ENCODE measurements at places on chromosomes 4 and X.

- no peak for DNase-seq
Observed at GRCh38 chr4:107876099-107876498, 51.4 kb downstream of the SGMS2 start.

GRCh38 chrX:136773648-136774047 lies 7.1 kb downstream of the ARHGEF6 start:
- DNase-seq: no peak

- DNase-seq: no peak
Observed at GRCh38 chr4:35300996-35301774, 943.1 kb downstream of the ARAP2 start.

DNA sequence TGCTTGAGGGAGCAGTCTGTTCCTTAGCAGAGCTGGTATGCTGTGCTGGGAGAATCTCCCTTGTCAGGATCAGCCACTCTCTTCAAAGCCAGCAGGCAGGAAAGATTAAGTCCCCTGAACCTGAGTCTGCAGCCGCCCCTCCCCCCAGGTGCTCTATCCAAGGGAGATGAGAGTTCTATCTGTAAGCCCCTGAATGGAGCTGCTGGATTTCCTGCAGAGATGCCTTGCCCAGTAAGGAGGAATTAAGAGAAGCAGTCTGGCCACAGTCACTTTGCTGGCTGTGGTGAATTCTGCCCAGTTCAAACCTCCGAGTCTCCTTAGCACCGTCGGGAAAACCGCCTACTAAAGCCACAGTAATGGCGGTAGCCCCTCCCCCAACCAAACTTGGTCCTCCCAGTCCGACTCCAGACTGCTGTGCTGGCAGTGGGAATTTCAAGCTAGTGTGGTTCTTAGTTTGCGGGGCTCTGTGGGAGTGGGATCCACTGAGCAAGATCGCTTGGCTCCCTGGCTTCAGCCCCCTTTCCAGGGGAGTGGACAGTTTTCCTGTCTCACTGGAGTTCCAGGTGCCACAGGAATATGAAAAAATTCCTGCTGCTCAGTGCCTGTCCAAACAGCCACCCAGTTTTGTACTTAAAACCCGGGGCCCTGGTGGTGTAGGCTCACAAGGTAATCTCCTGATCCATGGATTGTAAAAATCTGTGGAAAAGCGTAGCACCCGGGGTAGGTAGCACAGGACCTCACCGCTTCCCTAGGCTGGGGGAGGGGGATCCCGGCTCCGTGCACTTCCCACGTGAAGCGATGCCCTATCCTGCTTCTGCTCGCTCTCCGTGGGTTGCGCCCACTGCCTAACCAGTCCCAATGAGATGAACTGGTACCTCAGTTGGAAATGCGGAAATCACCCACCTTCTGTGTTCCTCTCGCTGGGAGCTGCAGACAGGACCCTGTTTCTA lies 38.0 kb downstream of the RAB28 start:
- no peak for DNase-seq

DNA sequence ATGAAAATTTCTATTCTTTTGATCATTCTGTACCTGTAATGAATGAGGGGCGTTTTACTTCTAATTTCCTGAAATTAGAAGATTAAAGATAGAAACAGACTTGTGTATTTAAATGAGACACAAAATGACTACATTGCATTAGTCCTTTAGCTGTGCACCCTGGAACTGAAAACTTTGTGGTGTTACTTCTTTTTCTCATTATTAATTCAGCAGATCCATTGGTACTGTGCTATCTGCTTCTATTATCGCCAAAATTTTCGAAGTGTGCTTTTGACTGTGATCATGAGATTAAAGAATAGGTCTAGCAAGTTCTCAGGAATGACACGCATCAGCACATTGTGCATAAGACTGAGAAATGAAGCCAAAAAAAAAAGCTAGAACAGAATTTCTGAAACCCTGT lies 1938.9 kb upstream of the TENM3 start:
- no peak for DNase-seq

GRCh38 chr4:37367901-37368300 lies 123.4 kb downstream of the NWD2 start:
- DNase-seq: no peak

- DNase-seq: no peak
Observed at GRCh38 chr4:165716472-165716871, 156.6 kb upstream of the TLL1 start.

GRCh38 chr4:34766935-34767334 lies 1477.4 kb downstream of the ARAP2 start:
- no peak for DNase-seq

DNA sequence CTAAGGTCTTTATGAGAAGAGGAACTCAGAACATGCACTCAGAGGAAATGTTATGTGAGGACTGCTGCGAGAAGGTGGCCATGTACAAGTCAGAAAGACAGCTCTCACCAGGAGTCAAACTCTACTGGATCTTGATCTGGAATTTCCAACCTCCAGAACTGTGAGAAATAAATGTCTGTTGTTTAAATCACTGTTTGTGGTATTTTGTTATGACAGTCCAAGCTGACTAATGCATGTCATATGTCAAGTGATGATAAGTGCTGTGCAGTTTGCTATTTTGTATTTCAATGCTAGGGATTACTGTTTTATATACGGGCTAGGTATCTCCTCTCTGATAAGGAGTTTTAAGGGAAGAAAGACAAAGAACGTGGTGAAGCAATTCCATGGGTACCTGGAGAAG lies 162.3 kb downstream of the CPEB2 start:
- no peak for DNase-seq

DNA sequence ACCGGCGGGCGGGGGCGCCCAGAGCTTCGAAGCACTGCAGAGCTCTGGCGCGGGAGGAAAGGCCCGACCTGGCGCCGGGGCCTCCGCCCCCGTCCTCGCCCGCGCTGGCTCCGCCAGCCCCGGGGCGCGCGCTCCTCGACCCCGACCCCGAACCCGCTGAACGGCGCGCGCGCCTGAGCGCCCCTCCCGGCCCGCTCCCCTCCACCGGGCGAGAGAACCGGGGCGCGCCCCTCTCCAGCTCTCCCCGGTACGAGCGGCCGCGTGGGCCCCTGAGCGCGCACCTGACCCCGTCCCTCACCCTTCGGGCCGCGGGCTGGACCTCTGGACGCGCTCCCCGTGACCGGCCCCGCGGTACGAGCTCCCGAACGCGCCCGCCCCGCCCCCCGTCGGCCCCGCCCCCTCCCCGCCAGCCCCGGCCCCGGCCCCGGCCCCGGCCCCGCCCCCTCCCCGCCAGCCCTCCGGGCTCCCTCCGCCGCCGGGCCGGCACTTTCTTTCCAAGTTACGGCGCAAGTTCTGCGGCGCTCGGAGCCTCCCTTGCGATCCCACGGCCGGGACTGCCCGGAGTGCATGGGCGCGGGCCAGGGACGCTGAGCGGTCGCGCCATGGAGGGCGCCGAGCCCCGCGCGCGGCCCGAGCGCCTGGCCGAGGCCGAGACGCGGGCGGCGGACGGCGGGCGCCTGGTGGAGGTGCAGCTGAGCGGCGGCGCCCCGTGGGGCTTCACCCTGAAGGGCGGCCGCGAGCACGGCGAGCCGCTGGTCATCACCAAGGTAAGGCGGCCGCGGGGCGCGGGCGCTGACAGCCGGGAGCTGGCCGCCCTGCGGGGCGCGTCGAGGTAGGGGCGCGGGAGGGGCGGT lies at the start of gene SHROOM2:
Gene SHROOM2 (plus strand): TSS at position 486 of the 854 bp plus-strand sequence. CDS start 117 bp downstream, at position 603.
- DNase-seq: no peak

GRCh38 chr4:5656415-5656814 lies 51.9 kb downstream of the EVC2 start:
- no peak for DNase-seq

- DNase-seq: no peak
Observed at GRCh38 chrX:150282953-150283352, 80.2 kb upstream of the MAMLD1 start.

GRCh38 chr4:28006021-28006420 lies 1145.4 kb downstream of the STIM2 start:
- no peak for DNase-seq

- DNase-seq: no peak
Observed at GRCh38 chrX:7828594-7828993, 14.4 kb upstream of the VCX start.

DNA sequence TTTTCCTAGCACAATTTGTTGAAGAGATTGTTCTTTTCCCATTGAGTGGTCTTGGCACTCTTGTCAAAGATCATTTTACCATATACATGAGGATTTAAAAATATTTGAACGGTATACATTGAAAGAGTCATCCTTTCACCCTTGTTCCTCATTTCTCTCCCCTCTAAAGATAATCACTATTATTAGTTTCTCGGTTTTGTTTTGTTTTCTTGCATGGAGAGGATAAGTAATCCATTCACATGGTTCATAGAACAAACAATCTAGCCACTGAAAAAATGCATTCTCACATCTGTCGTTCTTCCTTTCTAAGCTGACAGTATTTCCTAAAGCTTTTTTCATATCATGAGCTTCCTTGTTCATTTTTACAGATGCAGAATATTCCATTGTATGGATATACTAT lies 39.2 kb upstream of the MSMO1 start:
- DNase-seq: no peak

DNA sequence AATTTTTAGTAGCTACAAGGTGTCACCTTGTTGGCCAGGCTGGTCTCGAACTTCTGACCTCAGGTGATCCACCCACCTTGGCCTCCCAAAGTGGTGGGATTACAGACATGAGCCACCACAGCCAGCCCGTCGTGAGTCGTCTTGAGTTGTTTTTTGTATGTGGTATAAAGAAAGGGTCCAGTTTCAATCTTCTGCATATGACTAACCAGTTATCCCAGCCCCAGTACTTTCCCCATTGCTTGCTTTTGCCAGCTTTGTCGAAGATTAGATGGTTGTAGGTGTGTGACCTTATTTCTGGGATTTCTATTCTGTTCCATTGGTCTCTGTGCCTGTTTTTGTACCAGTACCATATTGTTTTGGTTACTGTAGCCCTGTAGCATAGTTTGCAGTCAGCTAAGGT lies 105.9 kb downstream of the OR13H1 start:
- no peak for DNase-seq

DNA sequence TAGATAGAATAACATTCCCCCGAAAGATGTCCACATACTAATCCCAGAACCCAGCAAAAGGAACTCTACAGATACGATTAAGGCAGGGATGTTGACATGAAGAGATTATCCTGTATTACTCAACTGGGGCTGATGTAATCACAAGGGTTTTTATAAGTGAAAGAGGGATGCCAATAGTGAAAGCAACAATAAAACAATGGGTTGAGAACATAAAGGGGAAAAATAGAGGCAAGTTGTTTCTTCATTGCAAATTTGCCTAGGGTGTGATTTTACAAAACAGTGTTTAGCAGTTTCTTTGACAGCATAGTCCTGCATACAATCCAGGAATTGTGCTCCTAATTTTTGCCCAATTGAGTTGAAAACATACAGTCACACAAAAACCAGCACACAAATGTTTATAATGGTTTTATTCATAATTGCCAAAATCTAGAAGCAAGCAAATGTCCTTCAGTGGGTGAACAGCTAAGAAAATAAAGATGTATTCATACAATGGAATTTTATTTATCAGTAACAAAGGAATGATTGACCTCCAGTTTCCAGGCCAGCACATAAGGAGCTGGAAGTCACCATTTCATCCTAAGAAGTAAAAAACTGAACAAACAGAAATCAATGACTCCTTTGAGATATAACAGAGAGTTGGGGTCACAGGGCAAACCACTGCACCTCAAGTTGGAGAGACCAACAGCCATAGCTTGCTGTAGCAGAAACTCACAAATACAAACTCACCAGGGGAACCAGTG lies 107.2 kb downstream of the CENPC start:
- DNase-seq: no peak

Measured in esophagus squamous epithelium (tissue), 5 donors.